GM23338 (cell line): ENCODE measurements at places on chromosomes 6 and 20. TPM values are rescaled to one million over a fixed set of nuclear protein-coding genes. Genes with fewer than 3 reads are reported as not detected.

- no peaks in the 10 kb centered on the region for H3K27me3 ChIP-seq
- 0 out of 2 replicates have a peak, but pooled peaks cover 6% of the 10 kb centered on the region for H3K4me1 ChIP-seq
- no peak overlapping the region for H3K4me3 ChIP-seq
- no peak for DNase-seq
- no peak overlapping the region for H3K27ac ChIP-seq
Measured at GRCh38 chr6:38353310-38354036, 286.3 kb downstream of the BTBD9 start.

DNA sequence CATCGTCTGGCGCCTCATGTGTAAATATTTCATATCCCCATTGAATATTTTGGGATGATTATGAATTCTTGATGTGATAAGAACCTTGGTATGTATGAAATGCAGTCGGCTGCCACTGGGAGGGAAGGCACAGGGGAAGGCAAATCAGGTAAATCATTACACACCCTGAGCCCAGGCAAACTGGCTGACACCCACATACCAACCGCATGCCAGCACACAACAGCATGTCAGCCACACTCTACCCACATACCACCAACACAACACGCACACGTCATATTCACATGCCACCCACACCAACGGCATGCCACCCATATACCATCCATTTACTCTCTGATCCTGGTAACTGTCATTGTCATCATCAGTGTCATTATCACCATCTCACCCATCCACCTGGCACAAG, 28.3 kb upstream of the MDGA1 start:
- no peaks in the 10 kb centered on the region for H3K27me3 ChIP-seq
- no peak overlapping the region for H3K4me3 ChIP-seq
- H3K36me3 ChIP-seq, result no peaks in the 10 kb centered on the region

DNA sequence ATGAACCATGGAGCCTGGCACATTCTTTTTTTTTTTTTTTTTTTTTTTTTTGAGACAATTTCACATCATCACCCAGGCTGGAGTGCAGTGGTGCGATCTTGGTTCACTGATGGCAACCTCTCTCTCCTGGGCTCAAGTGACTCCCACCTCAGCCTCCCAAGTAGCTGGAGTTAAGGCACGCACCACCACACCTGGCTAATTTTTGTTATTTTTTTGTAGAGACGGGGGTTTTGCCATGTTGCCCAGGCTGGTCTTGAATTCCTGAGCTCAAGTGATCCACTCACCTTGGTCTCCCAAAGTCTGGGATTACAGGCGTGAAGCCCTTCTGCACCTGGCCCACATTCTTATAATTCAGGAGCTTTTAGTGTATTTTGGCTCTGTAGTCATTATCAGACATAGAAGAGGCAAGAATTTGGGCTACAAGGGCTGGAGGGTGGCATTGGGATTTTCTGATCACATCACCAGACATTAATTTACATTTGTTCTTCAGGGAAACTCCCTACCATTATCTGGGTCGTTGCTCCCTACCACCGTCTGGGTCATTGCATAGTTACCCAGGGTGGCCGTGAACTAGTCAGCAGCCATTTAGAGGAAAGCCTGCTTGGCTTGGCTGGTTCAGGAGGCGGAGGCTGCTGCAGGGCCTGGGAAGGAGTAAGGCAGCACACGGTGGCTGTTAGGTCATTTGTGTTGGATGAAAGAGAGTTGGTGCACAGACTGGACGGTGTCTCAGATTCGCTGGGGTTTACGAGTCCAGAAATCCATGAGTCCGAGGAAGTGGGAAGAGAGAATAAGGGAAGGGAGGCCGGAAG, 17.6 kb downstream of the ARID1B start:
- peaks cover 52% of the 10 kb centered on the region for H3K4me1 ChIP-seq
- no peak overlapping the region for H3K27ac ChIP-seq
- DNase-seq, result no peak
- no peaks in the 10 kb centered on the region for H3K36me3 ChIP-seq
- H3K27me3 ChIP-seq, result no peaks in the 10 kb centered on the region

- no peak overlapping the region for H3K4me3 ChIP-seq
- H3K27ac ChIP-seq, result no peak overlapping the region
- no peak for DNase-seq
- H3K27me3 ChIP-seq, result no peaks in the 10 kb centered on the region
Measured at GRCh38 chr6:111558690-111559187, 46.9 kb downstream of the TRAF3IP2 start.

- H3K4me1 ChIP-seq, result no peaks in the 10 kb centered on the region
- no peaks in the 10 kb centered on the region for H3K36me3 ChIP-seq
- H3K27me3 ChIP-seq, result no peaks in the 10 kb centered on the region
- H3K4me3 ChIP-seq, result no peak overlapping the region
- DNase-seq, result no peak
Measured at GRCh38 chr6:89269252-89269651, 45.8 kb downstream of the GABRR2 start.

- H3K4me1 ChIP-seq, result no peaks in the 10 kb centered on the region
- no peak for DNase-seq
- no peaks in the 10 kb centered on the region for H3K27me3 ChIP-seq
- H3K4me3 ChIP-seq, result no peak overlapping the region
- no peak overlapping the region for H3K27ac ChIP-seq
Measured at GRCh38 chr20:46388201-46388836, 18.1 kb downstream of the ELMO2 start.

GRCh38 chr6:160861824-160862223, 129.7 kb upstream of the MAP3K4 start:
- H3K4me3 ChIP-seq, result no peak overlapping the region
- no peaks in the 10 kb centered on the region for H3K36me3 ChIP-seq
- no peaks in the 10 kb centered on the region for H3K27me3 ChIP-seq
- H3K4me1 ChIP-seq, result no peaks in the 10 kb centered on the region
- DNase-seq, result peak; percentile 28

Gene CST1
- total RNA-seq, result 1.8 and 2.7 TPM in 2 replicates

Gene MAS1
- 0.03 and 0.08 TPM in 2 replicates for total RNA-seq

Gene PI16
- not detected in 2 replicates for total RNA-seq

Gene TOP1
- 57.4 and 62.4 TPM in 2 replicates for total RNA-seq

Gene C6orf163
- total RNA-seq, result 2.3 and 3.1 TPM in 2 replicates

Gene CST5
- not detected in 2 replicates for total RNA-seq
